Cerebellar nuclear complex (tissue), 1 donor: ENCODE measurements at places on chromosomes 7 and 10.

- no peak for DNase-seq
These were observed 9.0 kb upstream of the TBXAS1 start for GRCh38 chr7:139820089-139820488.

- no peak for DNase-seq
These were observed 14.6 kb downstream of the VOPP1 start for GRCh38 chr7:55557666-55558188.

- DNase-seq: no peak
These were observed 350.8 kb downstream of the PLXNA4 start for GRCh38 chr7:132225216-132226030.

GRCh38 chr7:127245607-127246006 is 7.1 kb downstream of the GRM8 start:
- DNase-seq: no peak

DNA sequence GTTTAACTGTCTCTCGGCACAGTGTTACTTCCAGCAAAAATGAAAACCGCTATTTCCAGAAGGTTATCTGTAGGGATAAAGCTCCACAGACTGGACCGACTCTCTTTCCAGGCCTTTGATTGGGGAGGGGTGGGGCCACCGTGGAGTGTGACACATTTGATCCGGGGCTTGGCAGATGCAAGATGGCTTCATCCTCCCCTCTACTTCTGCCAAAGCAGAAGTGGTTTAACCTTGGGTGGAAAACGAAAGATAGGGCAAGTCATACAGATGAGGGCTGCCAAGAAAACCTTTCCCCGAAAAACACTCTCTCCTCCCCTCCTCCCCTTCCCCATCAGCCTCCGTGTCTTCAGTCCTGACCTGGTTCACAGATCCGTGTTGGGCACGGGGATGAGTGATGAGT is 139.7 kb upstream of the SH2B2 start:
- no peak for DNase-seq

GRCh38 chr10:91797874-91798648 is at the start of gene TNKS2:
TNKS2 (plus strand) TSS chr10:91798426; CDS start chr10:91798691, 265 bp downstream.
- DNase-seq: peak; percentile 17

- DNase-seq: no peak
These were observed 25.2 kb upstream of the CFAP46 start for GRCh38 chr10:132967540-132967939.

DNA sequence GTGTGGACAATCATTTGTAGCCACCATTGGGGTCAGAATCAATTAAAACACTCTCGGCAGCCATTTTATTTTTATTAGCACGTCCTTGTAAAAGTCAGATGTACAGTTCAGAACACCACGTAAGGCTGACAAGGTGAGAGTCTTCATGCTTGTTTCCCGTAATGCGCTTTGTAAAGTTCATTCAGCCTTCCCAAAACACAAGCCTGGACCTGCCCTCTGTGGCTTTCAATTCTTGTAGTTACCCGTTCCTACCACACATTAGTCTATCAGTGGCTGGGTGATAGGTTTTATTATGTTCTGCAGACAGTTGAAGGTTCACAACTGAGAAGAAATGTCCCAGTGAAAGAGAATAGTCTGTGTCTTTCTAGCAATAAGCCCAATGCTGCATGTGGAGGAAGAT is 35.4 kb downstream of the GAD2 start:
- DNase-seq: no peak

DNA sequence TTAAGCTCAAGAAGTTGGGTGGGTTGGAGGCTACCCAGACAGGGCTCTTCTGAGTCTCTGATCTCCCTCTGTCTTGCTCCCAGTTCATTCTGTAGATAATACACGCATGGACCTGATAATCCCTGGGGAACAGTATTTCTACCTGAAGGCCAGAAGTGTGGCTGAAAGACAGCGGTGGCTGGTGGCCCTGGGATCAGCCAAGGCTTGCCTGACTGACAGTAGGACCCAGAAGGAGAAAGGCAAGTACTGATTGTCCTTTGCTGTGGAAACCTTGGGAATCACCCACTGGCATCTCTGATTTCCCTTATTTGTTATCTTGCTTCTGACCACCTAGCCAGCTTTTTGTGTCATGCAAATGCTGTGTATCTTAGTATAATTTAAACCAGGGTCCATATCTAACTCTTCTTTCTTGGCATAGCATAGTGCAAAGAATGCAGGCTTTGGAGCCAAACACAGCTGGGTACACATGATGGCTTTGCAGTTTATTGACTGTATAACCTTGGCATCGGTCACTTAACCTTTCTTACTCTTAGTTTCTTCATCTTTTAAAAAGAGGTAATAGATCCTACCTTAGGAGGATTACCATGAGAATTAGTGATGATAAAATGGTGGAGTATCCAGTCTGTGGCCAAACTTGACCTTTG is 18.0 kb downstream of the PLEKHA8 start:
- DNase-seq: no peak

DNA sequence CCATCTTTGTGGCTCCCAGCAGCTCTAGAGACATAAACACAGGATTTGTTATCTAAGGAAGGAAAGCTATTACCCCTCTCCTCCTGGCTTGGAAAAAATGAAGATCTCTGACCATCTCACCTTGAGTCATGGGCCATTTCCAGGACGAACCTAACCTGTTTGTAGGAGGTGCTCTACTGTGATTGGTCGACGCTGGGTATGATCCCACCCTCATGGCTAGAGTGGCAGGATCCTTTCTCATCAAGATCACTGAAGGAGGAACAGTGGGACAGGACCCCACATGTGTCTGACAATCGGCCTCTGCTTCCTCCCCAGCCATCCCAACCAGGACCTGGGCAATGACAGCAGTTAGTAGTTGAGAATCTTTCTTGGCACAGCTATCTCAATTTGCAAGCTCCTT is 144.1 kb downstream of the EMX2 start:
- DNase-seq: no peak
